ENCODE measurements at places on chromosomes 16 and 17.

DNA sequence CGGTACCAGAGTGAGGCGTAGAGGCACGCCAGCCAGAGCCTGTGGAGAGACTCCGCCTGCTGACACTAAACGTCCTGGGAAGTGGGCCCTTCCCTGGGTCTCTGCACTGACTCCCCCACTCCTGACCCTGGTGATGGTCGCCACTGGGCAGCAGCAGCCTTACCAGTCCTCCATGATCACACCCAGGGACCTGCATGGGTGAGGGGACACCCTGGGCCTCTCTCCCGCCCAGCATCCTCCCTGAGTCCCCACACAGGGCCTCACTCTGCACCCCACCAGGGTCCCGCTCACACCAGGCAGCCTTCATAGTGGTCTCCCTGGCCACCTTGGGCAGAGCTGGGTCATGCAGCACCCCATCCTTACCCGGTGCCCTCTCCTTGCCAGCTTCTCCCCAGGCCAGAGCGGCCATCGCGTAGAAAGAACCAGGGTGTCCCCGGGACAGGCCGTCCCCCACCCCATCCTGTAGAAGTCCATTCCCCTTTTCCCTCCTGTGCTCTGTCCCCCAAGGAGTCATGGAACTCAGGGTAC, 10.7 kb downstream of the RGS11 start:
- DNase-seq, result no peak

GRCh38 chr16:26826500-26826899, 240.2 kb upstream of the C16orf82 start:
- DNase-seq, result no peak

DNA sequence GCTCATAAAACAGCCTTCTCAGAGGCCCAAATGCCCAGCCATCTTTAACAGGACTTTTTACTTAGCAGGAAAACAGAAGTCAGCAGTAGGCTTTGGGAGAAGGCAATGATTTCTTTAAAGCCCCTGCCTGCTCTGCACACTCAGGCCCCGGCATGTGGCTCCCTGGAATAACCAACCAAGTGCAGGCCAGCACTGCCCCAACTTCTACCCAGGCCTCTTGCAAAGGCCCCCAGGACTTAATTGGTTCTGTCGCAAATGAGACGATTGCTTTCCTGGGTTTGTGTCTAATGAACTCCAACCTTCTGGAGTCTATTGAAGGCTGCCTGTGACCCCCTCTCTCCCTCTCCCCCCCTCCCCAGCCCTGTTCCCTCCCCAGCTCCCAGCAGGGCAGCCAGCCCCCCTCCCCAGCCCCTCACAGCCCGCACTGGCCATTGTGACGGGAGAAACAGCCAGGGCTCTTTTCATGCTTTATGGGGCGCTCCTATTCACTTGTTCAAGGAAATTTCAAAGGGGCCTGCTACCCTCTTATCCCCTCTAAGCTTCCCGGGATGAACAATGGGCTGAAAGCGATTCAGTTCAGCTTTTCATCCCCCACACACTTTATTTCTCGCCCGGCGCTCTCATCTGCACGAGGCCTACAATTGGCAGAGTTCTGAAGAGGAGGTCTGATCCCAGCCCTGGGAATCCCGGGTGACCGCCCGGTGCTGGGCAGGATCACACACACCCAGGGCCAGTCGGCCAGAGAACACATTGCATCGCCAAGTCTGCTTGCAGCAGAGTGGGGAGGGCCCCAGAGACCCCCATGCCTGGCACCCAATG, 15.5 kb downstream of the AXIN2 start:
- no peak for DNase-seq

GRCh38 chr17:43020789-43021740, 1.1 kb downstream of the VAT1 start:
- DNase-seq, result no peak

DNA sequence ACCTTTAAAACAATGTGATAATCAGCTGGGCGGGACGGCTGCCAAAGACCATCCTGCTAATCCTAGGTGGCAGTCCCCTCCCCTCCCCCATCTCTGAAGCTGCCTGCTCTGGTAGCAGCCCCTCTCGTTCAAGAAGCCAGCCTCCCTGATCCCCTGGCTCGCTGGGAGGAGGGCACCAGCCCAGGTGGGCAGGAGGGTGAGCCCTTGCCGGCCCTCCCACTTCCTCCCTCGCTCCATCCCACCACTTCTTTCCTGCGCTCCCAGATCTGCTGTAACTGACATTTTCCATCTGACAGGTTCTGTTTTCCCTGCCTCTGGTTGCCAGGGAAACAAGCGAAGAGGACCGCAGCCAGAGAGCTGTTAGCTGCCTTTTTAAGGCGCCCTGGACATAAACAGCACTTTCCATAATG, 155.7 kb upstream of the TNRC6C start:
- DNase-seq, result no peak

GRCh38 chr17:73710095-73710592, 65.9 kb upstream of the SDK2 start:
- peak; percentile 71 for DNase-seq

GRCh38 chr16:21235199-21235585, 1.7 kb downstream of the ANKS4B start:
- no peak for DNase-seq

GRCh38 chr17:71821511-71821910, 299.3 kb upstream of the SOX9 start:
- no peak for DNase-seq

DNA sequence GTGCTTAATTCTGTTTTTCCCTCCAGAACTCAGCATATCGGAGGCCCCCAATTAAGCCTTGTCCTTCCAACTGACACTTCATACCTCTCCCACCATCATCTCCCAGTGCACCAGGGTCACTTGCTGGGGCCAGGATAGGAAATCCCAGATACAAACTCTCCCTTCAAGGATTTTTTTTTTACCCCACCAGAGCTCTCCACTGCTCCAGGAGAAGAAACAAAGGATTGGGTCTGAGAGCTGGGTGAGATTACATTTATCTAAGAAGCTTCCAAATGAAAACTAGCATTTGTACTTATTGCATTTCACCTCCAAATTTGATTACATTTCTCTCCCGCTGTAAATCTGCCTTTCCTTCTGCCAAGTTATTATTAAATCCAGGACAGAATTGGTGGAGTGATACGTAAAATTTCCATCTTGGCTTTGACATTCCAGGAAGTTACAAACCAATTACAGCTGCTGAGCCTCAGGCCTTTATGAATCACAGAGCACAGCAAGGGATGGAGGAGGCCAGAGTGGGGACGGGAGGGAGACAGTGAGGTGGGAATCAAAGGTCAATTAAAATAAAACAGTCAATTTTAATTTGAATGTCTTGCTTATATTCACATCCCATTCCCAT, 123.5 kb downstream of the USP31 start:
- no peak for DNase-seq

Data from natural killer cell treated with Interleukin-12 subunit alpha and Interleukin-12 subunit beta and Interleukin-15 and Interleukin-18, amount 100 ng/mL, for 72 hours (primary cell).